CD4-positive, alpha-beta T cell treated with Interleukin-17A for 4 hours (primary cell): ENCODE measurements at places on chromosomes 11 and 22.
A peak's percentile ranks its signal among the peaks of the same experiment; 100 is the strongest.

DNA sequence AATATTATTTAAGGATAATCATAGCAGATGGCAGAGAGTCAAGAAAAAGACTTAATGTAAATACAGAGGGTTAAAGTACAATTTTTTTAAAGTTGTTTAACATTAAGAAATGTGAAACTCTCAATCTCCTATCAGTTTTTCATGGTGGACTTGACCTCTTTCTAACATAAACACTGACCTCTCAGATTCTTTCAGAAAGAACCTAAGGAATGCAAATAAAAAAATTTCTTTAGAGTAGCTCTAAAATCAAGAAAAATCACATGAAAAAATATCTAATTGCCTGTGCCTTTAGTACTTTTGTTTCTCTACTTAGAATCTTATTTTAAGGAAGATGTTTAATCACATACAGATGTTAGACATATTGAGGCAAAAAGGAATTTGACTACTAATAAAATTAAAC lies 12.9 kb downstream of the RNF141 start:
- DNase-seq = no peak

DNA sequence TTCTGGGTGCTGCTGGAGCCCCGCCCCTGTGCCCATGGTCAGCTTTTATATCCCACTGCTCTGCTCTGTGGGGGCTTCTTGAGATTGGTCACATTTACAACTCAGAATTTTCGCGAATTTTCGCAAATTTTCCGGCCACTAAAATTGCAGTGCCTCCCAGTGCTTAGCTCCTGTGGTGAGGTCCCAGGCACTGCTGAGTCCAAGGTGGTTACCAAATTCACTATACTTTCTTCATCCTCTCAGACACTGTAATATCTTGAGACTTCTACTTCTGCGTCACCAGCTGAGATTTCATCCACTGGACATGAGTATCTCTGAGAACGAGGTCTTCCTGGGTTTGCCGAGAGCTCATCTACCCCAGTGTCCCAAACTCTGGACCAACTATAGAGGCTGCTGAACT lies 8.7 kb downstream of the KDM4F start:
- DNase-seq = no peak

DNA sequence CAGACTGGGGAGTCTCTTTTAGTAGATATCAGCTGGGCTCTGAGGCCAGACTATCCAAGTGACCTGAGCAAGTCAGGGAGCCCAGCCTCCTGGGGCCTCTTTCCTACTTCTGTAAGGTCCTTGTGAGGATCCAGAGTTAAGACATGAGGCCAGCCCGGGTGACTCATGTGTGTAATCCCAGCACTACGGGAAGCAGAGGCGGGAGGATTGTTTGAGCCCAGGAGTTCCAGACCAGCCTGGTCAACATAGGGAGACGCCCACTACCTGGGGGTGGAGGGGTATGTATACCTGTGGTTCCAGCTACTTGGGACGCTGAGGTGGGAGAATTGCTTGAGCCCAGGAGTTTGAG lies 36.9 kb upstream of the POLA2 start:
- DNase-seq = no peak

- peak; percentile 94 for DNase-seq
Measured at GRCh38 chr22:25062386-25063085, 110.0 kb downstream of the KIAA1671 start.

DNA sequence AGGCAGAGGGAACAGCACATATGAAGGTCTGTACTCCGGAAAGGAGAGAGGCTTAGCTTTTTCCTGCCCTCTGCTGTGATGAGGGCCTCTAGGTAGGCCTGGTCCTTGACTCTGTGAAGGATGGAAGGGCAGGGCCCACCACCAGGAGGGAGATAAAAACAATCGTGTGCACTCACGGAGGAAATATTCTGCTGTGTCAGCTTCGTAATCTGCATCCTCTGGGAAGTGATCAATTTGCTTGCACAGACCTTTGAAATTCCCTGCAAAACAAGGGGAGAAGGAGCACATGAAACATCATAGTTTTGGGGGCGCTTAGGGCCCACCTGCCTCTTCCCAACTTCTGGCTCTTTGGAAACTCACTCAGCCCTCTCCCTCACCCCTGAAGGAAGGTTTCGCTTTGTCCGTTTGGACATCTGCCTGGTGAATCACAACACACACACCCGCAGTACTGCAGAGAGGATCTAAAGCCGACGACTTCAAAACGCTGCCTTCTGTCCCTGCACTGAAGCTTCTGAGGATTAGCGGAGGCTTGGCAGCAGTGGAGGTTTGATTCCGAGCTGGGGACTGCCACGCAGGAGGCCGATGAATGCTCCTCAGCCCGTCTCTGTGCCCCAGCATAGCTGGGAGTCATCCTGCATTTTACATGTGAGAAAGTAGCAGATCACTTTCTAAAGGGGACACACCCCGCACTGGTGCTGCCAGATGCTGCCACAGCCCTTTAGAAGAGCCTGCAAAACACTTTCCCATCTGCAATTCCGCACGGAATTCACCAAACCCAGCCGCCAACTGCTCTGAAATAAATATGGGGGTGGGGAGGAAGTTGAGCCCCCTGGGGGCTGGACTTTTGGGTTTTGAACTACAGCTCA lies 58.6 kb upstream of the EIF3D start:
- DNase-seq = no peak

DNA sequence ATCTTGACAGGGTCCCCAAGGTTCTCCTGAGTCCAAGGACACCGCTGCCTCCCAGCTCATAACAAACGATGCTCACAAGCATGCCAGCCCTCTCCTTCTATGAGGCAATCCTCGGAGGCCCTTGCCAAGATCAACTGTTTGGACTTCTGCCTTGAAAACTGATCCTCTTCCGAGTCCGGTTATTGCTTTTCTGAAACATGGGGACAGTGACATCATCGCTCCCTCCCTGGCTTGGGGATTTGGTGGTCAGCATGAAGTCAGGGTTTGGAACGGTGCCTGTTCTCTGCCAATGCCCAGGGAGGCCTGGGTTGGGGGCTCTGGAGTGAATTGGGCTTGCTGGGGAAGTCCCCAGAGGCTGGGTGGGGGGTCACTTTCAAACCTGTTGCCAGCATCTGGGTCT lies 149.3 kb downstream of the FBXO7 start:
- DNase-seq = no peak

- no peak for DNase-seq
Measured at GRCh38 chr11:78192223-78192719, 3.6 kb downstream of the USP35 start.

DNA sequence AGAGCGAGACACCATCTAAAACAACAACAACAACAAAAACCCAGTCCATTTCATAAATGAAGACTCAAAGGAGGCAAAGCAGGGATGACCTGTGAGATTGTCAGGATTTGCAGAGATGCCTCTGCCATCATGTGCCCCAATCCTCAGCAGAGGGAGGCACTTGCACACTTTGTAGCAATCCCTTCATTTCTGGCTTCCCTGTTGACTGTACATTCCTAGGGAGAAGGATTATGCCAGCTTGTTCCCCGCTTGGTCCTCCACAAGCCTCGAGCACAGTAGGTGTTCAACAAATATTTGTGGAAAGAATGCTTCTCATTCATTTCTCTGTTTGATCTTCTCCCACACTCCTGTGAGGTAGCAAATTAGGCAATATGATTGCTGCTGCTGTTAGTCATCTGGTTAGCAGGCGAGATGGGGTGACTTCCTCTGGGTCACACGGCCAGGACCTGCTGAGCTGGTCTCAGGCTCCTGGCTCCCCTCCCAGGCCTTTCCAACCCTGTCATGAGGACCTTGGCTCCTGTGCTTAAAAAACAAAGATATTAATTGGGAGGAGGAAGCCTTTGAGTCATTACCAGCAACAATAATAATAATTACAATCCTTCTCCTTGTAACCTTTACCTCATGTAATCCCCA lies 34.1 kb downstream of the LIF start:
- DNase-seq = no peak

GRCh38 chr11:117497206-117497951 lies 169.7 kb downstream of the CEP164 start:
- no peak for DNase-seq

GRCh38 chr11:94652735-94653284 lies 85.6 kb downstream of the PIWIL4 start:
- no peak for DNase-seq

DNA sequence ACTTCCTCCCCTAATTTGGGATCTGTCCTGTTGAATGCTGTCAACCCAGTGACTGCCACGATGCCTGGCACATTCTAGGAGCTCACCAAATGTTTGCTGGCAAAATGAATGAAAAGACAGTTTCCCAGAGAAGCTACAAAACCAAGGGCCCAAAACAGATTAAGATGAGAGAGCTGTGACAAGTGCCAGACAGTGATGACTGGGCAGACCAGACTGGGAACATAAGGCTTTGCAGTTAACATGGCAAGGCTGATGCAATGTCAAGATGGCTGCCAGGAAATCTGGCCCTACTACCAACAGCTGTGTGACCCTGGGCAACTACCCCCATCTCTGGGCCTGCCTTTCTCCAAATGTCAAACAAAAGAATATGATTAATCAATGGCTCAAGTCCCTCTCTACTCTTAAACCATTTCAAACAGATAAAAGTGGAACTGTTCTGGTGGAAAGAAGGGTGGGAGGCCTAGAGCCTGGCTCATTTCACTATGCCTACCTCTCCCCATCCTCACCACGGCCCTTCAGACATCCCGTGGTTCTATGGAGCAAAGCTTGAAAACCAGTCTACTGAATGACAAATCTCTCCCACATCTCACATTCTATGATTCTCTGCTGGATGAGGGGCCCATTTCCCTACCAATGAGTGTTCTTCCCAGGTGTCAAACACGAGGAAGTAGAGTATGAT lies 12.8 kb downstream of the AP1B1 start:
- DNase-seq = no peak

GRCh38 chr11:15213471-15214231 lies 98.9 kb downstream of the INSC start:
- no peak for DNase-seq

GRCh38 chr22:37331034-37331428 lies 48.7 kb downstream of the CYTH4 start:
- DNase-seq = no peak

GRCh38 chr22:46971099-46971763 lies 208.8 kb downstream of the TBC1D22A start:
- DNase-seq = no peak

DNA sequence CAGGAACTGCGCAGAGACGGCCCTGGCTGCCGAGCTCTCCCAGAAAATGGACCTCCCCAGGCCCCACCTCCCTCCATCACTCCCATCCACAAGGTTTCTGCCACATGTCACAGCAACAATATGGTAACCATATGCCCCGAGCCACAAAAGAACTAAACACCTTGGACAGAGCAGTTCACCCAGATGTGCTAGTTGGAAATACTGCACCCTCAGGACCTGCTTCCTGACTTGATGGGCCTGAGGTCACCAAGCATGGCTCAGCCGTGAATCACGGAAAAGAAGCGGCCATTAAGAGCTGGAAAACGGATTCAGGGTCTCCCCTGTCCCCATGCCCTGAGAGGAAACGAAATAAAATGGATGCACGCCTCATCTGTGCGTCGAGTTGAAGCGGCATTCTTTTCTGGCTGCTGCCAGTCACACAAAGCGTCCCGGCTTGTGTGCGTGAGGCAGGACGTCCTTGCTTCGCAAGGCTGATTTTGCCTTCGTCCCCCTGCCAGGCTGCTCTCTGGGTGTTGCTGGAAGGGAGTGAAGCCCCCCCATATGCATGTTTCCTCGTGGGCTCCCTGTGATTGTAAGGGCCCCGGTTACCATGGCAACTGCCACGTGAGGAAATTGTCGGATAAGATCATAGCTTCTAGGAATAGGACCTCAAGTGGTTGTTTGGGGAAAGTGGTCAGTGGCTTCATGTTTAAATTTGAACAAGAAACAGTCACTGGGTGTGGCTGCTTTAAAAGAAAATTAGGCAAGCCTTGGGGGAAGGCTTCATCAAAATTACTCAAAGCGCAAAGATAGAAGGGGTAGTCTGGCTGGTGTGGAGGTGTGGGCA lies 51.7 kb downstream of the FLI1 start:
- no peak for DNase-seq

GRCh38 chr11:134346976-134347350 lies 15.2 kb downstream of the GLB1L2 start:
- no peak for DNase-seq

DNA sequence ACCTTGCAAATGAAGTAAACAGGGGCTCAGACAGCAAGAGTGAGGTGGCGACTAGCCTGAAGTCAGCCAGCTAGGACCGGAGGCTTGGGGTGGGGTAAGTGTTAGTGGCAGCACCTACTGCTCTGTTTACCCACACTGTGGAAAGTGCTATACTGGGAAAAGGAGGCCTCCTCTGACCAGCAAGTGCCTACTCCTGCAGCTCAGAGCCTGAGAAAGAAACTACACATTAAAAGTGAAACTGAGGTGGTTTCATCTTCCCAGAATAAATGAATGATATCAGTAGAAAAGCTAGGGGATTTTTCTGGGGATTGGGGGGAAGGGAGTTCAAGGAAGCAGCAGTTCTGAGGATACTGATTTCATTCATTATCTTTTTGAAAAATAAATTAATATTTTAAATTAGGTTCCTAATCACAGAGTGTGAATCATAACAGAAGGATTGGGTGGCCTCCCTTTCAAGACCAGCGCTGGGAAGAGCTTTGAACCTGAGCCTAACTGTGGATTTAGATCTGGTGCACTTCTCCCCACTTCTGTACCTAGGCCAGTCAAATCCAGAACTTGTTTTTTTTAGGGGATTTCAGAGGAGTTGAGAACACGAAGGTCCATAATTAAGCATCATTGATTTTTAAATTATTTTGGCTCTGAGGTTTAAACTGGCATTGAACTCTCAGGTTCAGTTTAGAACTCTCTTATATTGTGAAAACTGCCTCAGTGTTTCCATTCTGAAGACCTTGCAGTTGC lies 48.1 kb upstream of the GRAMD1B start:
- DNase-seq = no peak

GRCh38 chr22:47610764-47611163 lies 848.3 kb downstream of the TBC1D22A start:
- no peak for DNase-seq

DNA sequence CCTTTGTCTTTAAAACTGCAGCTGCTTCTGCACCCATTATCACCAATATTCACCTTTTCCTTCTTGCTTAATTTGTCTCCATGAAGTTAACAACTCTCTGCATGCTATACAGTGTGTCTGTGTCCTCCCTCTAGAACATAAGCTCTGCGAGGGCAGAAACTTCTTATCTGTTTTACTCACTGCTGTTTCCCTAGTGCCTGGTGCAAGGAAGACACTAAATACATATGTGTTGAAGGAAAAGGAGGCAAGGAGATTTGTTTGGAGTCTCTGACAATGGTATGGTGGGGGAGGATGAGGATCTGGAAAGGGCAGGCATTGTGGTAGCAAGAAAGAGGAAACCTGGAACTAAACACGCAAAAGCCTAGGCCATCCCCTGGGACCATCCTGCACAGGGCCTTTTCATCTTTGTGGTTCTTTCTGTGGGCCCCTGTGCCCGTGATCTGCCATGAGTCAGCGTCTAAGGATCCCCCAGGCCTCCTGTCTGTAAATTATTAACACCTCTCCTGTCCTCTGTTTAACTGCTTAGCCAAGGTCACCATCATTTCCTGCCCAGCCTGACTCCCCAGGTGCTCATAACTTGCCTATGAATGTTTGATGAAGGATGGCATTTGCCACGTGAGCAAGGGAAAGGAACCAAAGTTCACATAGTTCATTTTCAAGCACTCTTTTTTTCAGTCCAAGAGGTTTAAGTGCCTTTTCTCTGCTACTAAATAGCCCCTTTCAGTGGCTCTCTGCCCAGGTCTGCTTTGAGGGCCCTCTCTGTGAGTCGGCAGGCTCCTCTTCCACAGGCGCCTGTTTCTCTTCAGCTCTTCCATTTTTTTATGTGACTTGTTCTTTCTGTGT lies 131.1 kb downstream of the RASSF10 start:
- DNase-seq = no peak

- no peak for DNase-seq
Measured at GRCh38 chr11:102230911-102231310, 86.4 kb upstream of the BIRC3 start.
